ENCODE measurements at places on chromosomes 4 and X.

GRCh38 chr4:185142564-185142911 is 528 bp upstream of the SLC25A4 start:
- no peak for DNase-seq

- DNase-seq, result no peak
Observed at GRCh38 chr4:119942806-119943205, 123.8 kb downstream of the MAD2L1 start.

DNA sequence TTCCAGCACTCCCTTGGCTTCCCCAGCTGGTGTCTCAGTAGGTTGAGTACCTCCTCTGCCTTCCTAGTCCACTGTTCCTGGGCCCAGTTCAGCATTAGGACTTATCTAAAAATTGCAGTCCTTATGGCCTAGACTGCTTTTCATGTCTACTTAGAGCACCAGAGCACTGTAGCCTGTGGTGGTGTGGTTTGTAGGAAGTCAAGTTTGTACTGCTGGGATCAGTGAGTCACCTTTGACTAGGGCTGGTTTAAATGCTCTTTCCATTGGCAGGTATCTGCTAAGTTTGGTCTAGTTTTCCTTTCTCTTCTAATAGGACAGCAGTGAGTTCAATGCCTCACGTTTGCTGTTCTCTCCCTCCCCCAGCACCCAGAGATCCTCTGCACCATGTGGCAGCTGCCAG is 233.6 kb upstream of the WDFY3 start:
- no peak for DNase-seq

DNA sequence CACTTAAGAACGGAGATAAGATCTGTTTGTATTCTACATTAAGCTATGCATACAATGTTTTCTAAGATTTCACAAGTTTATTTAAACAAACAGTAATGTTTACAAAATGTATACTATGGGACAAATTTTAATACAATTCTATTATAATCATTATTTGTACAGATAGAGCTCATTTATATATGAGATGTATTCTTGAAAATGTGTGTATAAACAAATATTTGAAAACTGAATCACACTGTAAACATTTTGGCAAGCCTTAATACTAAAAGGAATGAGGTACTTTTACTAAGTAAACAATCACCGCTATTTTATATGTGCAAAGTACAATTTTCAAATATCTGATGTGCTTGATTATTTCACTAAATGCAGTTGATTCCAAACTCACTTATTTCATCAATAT is 119.2 kb upstream of the MAB21L2 start:
- no peak for DNase-seq

DNA sequence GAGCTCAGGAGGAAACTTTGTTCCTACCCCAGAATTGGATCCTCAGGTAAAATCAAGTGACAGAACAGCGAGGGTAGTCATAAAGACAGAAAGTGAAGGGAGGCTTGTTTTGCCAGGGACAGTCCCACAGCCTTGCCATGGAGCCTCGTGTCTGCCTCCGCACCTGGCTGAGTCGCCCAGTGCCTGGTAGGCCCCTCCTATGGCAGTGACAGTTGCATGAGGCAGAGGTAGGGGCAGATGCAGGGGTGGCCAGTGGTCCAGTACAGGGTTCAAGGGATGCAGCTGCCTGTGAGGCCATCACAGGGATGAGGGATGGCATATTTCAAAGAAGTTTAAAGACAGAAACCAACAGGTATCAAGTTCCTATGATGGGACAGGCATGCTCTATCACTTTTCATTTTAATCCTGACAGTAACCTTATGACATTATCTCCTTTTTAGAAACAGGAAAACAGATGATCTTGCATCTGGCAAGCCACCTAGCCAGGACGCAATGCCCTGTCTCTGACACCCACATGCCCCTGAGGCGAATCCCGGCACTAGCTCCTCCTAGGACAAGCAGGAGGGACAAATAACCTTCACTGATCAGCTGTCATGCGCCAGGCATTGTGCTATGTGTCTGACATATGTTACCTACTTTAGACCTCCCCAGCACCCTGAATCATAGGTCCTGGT is 127.4 kb upstream of the ENPP6 start:
- no peak for DNase-seq

GRCh38 chr4:81845273-81845672 is 373.6 kb upstream of the RASGEF1B start:
- DNase-seq, result no peak

GRCh38 chr4:8120501-8120900 is 38.1 kb downstream of the ABLIM2 start:
- DNase-seq, result no peak

DNA sequence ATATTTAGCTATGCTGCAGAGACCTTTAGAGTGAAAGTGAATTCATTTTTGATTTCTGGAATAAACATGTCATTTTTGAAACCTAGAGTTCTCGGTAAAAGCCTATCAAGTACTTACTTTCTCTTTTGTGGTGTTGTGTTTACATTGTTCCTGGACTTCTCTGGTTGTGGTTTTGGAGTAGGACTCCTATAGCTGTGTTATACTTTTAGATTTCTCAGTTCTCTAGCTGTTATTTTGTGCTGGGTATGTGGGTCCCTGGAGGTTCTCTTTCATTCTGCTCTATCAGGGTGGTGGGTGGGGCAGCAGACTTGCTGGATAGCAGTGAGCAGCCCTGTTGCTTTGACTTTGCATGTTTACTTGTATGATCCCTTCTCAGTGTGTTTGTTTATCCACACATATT is 25.6 kb upstream of the MSMO1 start:
- no peak for DNase-seq

GRCh38 chr4:725391-726234 is 20.0 kb downstream of the PCGF3 start:
- no peak for DNase-seq

DNA sequence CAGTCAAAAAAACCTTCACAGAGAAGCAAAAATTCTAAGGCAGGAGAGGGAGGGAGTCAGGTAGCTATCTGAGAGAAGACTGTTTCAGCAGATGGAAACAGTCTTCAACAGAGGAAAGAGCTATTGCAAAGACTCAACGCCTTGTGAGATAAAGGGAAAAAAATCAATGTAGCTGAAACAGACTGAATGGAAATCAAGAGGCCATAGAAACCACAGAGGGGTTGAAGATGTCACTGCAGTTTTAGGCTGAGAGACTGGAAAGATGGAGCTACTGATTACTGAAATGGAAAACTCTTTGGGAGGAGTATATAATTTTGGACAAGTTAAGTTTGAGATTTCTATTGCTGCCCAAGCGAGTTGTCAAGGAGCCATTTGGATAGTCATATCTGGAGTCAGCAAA is 28.4 kb upstream of the CXCL8 start:
- DNase-seq, result no peak

- DNase-seq, result no peak
Observed at GRCh38 chrX:43176686-43177085, 398.7 kb upstream of the PPP1R2C start.

DNA sequence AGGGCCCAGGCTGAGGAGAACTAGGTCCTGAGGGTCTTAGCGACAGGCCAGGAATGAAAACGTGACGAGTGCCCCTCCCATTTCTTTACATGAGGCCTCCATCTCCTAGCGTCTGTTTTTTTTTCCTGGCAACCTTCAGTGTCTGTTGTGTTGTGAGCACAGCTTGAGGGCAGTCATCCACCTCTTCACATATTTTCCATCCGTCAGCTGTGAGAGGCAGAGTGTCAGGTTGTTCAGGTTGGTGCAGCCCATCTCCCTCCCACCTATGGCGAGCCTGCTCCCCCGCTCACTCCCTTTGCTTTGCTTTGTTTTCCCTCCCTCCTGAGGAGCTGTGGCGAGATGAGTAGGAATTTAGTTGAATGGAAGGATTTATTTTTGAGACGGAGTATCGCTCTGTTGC is 51.7 kb upstream of the CHRNA9 start:
- DNase-seq, result no peak

- no peak for DNase-seq
Observed at GRCh38 chr4:93066749-93067148, 761.8 kb upstream of the ATOH1 start.

- DNase-seq, result no peak
Observed at GRCh38 chr4:188811121-188811520, 671.9 kb downstream of the TRIML1 start.

- no peak for DNase-seq
Observed at GRCh38 chrX:132559101-132559500, 70.3 kb upstream of the MBNL3 start.

DNA sequence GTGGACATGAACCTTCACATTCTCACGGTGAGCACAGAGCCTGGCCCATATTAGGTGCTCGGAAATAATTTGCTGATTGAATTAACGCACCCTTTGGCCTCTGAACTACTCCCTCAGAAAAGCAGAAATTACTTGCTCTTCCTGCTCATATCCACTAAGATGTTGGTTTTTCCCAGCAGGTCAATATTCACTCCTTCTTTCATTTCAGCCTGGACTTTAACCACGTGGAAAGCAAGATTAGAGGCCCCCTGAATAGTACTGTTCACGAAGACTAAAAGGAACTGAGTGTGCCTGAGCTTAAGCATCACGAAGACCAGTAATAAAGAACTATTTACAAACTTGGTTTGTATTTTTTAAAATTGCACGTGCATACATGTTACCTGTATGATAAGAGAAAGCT is 9.9 kb downstream of the MTNR1A start:
- DNase-seq, result no peak

- no peak for DNase-seq
Observed at GRCh38 chrX:71225009-71225408, 2.0 kb downstream of the GJB1 start.

GRCh38 chr4:82957045-82957444 is 53.6 kb downstream of the LIN54 start:
- no peak for DNase-seq

GRCh38 chr4:42786350-42787078 is 106.0 kb upstream of the GRXCR1 start:
- DNase-seq, result no peak

- no peak for DNase-seq
Observed at GRCh38 chrX:19182785-19183184, 60.5 kb upstream of the ADGRG2 start.
